ENCODE measurements at places on chromosomes 2 and 18.

GRCh38 chr2:144156736-144157640, 362.9 kb downstream of the ZEB2 start:
- no peak for DNase-seq

GRCh38 chr2:26269571-26270158, 24.9 kb downstream of the HADHB start:
- no peak for DNase-seq

DNA sequence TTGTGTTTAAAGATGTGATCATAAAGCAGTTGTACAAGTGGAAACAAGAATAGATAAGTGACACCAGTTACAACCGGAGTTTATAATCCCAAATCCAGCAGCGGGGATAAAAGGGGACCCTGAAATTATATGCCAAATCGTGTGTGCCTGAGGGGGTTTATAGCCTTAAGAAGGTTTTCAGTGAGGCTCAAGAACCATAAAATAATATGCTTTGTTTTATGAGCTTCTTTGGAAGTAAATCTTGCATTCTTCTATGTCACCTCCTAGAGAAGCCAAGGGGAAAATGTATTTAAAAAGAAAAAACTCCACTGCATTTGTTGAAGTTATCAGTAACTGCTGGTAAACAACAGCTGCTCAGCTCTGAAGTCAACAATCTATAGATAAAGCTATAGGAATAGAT, 25.8 kb upstream of the MAP3K20 start:
- no peak for DNase-seq

GRCh38 chr2:36058076-36058475, 297.5 kb upstream of the CRIM1 start:
- DNase-seq: no peak

DNA sequence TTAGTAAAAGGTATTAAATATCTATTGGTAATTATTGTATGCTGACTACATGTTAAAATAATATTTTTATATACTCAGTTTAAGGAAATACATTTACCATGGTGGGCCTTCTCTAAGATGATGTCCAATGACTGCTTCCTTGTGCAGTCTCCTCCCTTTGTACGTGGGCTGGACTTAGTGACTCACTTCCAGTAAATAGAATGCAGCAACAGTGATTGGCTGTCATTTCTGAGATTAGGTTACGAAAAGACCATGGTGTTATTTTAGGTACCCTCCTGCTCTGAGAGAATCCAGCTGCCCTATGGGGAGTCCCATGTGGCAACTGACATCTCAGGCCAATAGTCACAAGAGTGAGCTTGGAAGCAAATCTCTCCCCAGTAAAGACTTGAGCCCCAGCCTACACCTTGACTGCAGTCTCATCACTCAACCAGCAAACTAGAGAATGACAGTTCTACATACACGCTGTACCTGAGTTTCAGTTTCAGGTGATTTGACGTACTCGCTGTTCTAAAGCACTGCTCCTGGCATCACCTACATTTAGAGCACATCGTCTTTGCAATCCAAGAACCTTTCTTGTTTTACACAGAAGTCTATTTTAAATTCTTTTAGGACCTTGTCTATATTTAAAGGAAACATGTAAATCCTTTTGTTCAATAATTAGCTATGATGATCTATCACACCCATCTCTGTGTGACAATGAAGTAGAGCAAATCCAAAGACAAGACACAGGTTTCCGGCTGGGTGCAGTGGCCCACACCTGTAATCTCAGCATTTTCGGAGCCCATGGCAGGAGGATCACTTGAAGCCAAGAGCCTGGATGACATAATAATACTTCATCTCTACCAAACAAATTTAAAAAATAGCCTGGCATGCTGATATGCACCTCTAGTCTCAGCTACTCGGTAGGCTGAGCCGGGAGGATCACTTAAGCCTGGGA, 87.2 kb downstream of the COBLL1 start:
- DNase-seq: no peak

DNA sequence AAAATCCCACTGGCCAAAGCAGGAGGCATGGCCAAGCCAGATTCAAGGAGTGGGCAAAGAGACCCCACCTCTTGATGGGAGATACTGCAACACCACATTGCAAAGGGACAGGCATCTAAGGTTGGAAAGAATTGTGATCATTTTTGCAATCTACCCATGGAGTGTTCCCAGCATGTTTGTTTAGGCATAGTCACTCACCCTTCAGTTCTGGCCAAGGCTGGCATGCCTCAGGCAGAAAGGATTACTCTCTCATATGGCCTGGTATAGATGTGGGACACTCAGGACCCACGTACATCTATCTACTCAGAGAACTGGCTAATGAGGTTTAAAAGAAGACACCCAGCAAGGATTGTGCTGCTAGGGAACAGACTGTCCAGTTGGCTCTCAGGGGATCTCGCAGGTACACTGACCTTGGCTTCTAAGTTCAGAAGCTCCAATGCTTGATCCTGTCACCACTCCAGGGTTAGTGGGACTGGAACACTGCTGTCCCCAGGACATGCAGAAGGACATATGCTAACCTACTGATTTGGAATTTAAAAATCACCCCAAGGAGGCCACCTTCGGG, 183.7 kb downstream of the KLHL29 start:
- DNase-seq: no peak
